Omental fat pad (tissue), 4 donors: ENCODE measurements at places on chromosomes 4 and X.

- no peak for DNase-seq
These were observed 174.2 kb upstream of the HCCS start for GRCh38 chrX:10936976-10937375.

DNA sequence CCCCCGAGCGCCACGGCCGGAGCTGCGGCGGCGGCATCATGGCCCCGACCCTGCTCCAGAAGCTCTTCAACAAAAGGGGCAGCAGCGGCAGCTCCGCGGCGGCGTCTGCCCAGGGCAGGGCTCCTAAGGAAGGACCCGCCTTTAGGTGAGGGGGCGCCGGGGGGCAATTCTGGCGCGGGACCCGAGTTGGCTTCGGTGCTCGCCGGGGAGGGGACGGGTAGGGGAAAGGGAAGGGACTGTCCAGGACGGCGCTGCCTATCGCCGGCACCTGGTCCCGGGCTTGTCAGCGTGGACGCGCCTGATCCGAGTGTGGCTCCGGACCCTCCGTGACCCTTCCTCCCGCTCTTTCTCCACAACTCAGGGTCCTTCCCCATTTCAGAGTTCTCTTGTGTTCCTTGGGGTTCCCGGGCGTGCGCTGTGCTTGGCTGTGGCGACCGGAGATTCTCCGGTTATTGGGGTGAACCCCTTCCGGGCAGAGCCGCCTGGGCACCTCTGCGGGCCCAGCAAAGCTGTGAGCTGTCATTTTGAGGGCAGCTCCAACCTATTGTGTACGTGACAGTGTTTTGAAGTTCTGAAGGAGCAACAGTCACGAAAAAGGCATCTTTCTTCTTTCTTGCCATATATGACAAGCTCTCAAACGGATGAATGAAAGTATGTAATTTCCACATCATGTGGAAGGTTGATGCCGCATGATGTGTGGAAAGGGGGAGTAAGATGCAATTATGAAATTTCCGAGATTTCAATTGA, 522 bp downstream of the FNIP2 start:
- DNase-seq, result no peak

DNA sequence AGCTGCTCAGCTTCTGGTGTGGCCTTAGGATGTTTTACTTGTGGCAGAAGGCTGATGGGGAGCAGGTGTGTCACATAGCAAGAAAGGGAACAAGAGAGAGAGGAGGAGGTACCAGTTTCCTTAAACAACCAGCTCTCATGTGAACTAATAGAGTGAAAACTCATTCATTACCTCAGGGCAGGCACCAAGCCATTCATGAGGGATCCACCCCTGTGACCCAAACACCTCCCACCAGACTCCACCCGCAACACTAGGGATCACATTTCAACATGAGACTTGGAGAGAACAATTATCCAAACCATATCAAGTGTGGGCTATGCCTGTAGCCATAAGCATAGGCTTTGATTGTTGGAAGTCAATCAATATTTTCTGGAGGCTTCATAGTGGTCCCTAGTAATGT, 56.0 kb downstream of the GSX2 start:
- DNase-seq, result no peak

- no peak for DNase-seq
These were observed 47.6 kb downstream of the HAND2 start for GRCh38 chr4:173482330-173482931.

DNA sequence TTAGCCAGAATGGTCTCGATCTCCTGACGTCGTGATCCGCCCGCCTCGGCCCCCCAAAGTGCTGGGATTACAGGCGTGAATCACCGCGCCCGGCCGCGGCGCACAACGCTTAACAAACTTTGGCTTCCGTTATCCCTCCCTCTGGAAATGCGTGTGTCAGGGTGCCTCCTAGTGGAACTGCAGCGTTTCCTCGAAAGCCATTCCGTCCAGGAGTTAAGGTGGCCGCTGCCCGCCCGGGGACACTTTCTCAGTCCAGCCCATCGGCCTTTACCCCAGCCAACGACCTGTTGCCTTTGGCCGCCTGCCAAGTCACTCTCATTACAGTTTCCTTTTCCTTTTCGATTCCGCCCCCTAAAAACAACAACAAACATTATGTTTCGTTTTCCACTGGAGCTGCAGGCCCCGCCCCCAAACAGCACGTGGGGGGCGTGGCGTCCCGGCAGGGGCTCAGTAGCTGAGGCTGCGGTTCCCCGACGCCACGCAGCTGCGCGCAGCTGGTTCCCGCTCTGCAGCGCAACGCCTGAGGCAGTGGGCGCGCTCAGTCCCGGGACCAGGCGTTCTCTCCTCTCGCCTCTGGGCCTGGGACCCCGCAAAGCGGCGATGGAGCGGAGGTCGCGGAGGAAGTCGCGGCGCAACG, at the start of gene HERC5:
TSS of gene HERC5 (plus strand) at position 450 of the 637 bp plus-strand sequence. CDS start at position 601, 151 bp downstream.
- peak; percentile 96 for DNase-seq

- DNase-seq, result no peak
These were observed 14.0 kb upstream of the PHKA2 start for GRCh38 chrX:18997916-18998315.

GRCh38 chrX:103309860-103310554, 783 bp downstream of the BEX2 start:
- no peak for DNase-seq

DNA sequence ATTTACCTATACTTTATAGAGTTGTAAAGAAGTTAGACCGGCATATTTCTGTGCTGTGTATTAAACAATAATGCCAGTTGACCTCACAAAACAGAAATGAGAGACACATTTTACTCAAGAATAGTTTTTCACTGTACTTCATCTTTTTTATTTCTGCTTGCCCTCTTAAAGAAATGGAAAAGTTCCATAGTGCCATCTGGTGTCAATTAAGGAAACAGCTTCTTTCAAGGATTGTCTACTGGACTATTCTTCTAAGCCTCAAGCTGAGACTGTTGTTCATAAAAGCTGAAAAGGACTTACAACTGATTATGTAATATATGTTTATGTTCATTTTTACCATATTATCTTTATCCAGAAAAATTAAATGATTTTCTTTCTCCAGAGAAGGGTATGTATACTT, 1523.7 kb downstream of the ARAP2 start:
- DNase-seq, result no peak

GRCh38 chr4:142404191-142404611, 441.9 kb downstream of the INPP4B start:
- no peak for DNase-seq

- no peak for DNase-seq
These were observed 726.0 kb downstream of the C4orf33 start for GRCh38 chr4:129821963-129822362.

DNA sequence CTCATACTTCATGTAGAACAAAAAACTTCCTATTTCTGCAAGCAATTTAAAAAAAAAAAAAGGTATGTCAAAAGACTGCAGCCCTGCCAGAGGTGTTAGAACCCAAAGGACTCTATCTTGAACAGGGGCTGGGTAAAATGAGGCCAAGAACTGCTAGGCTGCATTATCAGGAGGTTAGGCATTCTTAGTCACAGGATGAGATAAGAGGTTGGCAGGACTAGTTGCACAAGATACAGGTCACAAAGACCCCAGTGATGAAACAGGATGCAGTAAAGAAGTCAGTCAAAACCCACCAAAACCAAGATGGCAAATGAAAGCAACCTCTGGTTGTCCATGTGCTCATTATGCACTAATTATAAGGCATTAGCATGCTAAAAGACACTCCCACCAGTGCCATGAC, 104.1 kb downstream of the ANOS1 start:
- no peak for DNase-seq

DNA sequence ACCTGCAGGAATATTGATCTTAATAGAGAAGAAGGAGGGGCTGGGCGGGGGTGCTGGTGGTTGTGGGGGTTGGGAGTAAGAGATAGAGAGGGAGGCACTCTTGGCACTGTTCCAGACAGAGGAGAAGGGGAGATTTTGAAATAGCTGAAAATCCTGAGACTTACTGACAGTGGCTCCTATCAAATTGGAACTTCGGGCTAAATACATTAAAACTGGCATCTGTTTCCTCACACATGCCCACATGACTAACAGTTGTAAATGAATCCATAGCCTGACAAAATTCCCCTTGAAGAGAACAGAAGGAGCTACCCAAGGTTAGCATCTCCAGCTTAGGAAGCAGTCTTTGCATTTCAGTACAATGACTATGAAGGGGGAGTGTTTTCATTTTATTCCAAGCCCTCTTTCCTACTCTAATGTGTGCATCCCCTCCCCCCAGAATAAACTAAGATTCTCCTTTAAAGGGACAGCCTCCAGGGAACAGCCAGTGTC, 1.4 kb downstream of the DCX start:
- DNase-seq, result no peak

GRCh38 chr4:122603156-122603574, 17.7 kb downstream of the IL21 start:
- no peak for DNase-seq

GRCh38 chrX:100880368-100880767, 6.2 kb upstream of the NOX1 start:
- no peak for DNase-seq

DNA sequence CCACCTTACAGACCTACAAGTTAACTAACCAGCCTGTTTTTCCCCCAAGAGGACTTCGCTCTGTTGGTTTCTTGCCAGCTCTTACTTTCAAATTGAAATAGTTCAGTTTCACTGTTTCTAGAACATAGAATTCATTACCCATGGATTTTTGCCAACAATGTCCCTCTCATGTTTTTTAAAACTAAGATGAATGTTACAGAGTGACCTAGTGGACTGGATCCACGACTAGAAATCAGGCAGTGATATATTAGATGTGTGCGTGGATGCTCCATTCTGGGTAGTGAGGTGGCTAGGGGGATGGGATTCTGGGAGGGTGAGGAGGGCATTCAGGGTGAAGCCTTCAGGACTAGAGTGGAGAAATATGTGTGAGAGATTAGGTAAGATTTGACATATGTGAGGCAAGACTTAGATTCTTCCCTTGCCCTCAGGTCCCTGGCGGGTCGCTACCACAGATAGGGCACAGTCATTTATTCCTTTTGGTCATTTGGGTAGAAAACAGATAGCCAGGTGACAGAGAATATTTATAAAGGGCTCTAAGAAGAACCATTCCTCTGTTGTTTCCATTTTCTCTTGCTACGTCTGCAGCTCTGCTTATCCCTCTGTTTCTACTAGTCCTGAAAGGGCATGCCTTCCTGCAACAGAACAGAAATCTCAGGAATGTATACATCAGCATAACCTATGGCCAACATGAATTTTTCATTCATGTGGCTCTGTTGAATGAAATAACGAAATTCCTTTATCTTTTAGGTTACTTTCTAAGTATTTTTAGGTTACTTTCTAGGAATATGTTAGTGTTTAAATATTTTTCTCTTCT, 15.4 kb upstream of the JADE1 start:
- DNase-seq, result no peak

GRCh38 chrX:154084449-154085300, 12.8 kb downstream of the MECP2 start:
- DNase-seq, result no peak

GRCh38 chrX:30521440-30522182, 56.0 kb downstream of the TASL start:
- DNase-seq, result no peak

- DNase-seq, result no peak
These were observed 292.5 kb downstream of the USP46 start for GRCh38 chr4:52366621-52367020.

- DNase-seq, result no peak
These were observed 1443.5 kb upstream of the IGFBP7 start for GRCh38 chr4:58553679-58554078.

DNA sequence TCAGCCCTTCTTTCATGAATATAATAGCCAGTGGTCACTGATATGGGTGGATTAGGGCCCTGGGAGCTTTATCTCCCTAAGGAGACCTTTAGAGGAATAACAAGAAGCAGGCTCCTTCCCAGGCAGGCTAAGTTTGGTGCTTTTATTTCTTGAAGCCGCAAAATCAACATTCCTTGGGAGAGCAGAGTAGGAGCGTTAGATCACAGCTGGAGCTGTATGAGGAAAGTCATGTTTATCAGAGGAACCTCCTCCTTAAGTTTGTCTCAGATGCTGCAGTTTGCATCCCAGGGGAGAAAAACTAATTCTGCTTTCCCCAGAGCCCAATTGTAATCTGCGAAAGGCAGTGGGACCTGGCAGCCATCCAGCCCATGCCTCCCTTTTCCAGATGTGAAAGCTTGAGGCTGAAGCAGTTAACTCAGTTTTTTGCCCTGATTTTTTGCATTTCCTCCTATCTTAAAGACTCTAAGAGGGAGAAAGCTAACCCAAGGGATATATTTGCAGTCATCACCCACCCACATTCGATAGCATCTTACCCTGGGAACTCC, 186.0 kb upstream of the FRMPD4 start:
- DNase-seq, result no peak

DNA sequence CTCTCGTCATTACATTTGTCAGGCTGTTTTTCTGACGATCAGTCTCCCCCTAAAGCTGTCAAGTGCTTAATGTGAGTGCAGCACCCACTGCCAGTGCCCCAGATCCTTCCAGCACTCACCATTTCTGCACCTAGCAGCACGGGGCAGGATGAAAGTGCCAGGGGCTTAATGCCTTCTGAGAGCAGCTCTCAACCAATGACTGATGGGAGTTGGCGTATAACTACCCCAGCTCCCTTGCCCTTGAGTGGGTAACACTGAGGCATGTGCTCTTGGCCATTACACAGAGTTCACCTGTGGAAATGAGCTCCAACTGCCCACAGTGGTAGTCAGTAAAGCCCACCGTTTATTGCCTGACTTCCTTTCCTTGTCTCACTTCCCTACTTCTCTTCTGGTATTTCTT, 226.2 kb upstream of the BCOR start:
- no peak for DNase-seq

DNA sequence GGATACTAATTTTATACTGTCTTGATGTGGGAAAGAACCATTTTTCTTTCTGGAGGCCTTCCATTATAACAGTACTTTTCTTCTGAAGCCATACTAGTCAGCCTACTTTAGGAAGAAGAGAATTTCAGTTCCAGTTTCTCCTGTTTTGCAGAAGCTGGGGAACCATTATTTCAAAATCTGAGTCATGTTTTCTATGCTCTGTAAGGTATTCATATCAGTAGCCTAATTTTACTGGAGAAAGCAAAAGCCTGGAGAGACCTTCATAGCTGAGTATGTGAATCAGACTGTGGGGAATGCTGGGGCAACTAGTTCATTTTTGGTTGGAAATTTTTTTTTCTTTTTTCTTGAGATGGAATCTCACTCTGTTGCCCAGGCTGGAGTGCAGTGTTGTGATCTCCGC, 22.4 kb downstream of the AFF1 start:
- no peak for DNase-seq

DNA sequence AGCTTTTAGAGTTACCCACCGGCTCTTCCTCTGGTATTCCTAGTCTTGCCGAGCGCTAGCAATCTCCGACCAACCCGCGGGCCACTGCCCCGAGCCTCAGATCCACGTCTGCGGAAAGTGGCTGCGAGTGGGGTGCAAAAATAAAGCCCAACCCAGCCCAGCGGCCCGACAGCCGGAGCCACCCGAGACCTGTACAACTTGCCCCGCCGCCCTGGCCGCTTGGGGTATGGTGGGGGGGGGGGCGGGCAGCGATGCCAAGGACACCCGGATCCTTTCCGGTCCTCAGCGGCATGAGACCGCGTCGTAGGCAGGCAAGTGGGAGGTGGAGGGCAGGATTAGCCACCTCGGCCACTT, 1.6 kb downstream of the SLITRK4 start:
- DNase-seq, result no peak

DNA sequence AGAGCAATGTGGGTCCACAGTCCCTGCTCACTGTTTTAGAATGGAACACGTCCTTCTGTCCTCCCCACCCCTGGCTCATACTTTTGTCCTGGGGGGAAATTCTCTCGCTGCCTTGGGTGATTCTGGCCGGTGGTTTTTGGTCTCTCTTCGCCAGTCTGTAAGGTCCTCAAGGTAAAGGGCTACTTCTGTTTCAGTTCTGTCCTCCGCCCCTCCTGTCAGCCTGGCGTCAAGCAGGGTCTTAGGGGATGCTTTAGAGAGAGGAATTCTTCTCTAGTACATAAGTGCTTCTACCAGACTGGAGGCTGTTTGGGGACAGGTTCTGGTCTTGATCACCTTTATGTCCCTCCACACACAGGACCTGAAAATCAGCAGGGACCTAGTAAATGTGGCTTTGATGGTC, 617 bp upstream of the MRFAP1L1 start:
- no peak for DNase-seq
